ENCODE measurements at places on chromosomes 13 and 19.
A peak's percentile ranks its signal among the peaks of the same experiment; 100 is the strongest.

GRCh38 chr13:99657848-99658260, 156.6 kb downstream of the TM9SF2 start:
- peak; percentile 47 for DNase-seq

- no peak for DNase-seq
Measured at GRCh38 chr13:85853901-85854663, 54.9 kb upstream of the SLITRK6 start.

DNA sequence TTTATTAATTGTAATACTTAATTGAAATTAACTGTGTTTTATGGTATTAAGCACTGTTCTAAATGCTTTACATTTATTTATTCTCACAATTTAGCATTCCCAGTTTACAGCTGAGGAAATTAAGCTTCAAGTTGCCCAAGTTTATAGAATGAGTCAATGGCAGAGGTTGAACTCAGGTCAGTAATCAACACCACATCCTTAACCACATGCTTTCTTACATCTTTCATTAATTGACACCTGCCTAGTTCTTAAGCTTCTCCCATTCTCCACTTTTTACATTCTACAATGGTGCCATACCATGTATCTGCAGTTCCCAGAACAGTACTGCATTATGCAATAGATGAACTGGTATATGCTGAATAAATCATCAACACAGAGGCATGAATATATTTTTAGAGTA, 11.7 kb upstream of the RBM26 start:
- no peak for DNase-seq

GRCh38 chr13:53127373-53127772, 98.8 kb downstream of the OLFM4 start:
- DNase-seq, result no peak

- DNase-seq, result no peak
Measured at GRCh38 chr13:51843529-51843928, 1.4 kb downstream of the TMEM272 start.

DNA sequence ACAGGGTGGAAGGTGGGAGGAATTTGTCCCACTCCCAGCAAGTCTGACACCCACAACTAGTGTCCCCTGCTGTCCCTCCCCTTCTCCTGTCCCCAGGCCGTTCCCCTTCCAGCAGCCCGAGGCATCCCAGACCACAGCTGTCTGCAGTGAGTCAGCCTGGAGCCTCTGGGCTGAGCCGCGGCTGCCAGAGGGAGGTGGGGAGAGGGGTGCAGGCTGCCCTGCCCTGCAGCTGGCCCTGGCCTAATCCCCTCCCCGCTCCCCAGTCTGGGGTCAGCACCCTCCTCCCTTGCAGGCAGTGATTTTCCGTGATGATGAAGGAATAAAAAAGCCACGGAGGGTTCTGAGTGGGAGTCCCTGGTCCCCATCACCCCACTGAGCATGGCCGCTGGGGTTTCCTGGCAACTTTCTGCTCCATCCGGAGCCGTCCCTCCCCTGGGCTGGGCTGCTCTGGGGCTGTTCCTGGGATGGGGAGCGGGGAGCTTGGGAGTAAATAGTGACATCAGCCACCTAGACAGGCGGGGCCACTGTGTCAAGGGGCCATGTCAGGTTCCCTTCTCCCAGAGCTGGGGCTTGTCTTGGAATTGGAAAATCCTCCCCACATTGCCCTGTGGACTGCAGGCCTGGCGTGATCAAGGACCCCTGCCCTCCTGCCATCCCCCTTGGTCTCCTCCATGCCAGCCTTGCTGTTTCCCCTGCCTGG, 16.8 kb downstream of the SPC24 start:
- peak; percentile 63 for DNase-seq

GRCh38 chr19:11205939-11206570, 8.7 kb upstream of the KANK2 start:
- DNase-seq, result no peak

GRCh38 chr13:106774621-106775020, 206.7 kb upstream of the ARGLU1 start:
- no peak for DNase-seq

- DNase-seq, result no peak
Measured at GRCh38 chr13:53241891-53242348, 213.3 kb downstream of the OLFM4 start.

DNA sequence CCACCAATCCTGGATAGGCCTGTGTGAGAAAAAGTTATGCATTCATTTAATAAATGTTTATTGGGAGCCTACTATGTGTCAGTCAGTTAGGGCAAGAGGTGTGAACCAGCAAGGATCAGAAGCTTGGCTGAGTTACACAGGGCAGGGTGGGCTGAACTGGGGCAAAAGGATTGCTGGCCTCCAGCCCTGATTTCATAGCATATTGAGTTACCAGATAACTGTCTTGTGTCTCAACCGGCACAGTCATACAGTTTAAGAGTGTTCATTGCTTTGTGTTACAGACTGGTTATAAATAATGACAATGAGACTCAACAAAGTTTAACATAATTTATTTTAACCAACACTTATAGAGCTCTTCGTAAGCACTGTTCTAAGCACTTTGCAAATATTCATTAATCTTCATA, 253.8 kb downstream of the DLEU7 start:
- DNase-seq, result peak; percentile 41

GRCh38 chr19:15238639-15239155, 6.4 kb upstream of the EPHX3 start:
- no peak for DNase-seq

GRCh38 chr19:44806291-44806690, 2.6 kb upstream of the BCAM start:
- no peak for DNase-seq

DNA sequence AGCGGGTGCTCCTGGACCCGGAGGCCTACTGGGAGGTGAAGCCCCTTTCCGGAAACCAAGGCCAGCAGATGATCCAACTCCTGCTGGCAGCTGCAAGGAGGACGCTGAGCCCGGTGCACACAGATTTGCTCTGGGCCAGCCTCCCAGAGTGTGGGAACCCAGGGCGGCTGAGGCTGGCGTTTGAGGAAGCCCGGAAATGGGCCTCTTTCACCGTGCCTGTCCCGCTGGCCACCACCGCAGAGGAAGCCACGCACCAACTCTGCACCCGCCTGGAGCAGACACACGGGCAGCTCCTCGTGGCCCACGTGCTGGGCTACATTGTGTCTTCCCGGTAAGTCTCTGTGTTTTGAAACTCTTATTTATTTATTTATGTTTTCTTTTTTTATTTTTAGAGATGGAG, 30.4 kb downstream of the NWD1 start:
- DNase-seq, result no peak

GRCh38 chr13:43295825-43296564, 272.6 kb downstream of the DNAJC15 start:
- no peak for DNase-seq

DNA sequence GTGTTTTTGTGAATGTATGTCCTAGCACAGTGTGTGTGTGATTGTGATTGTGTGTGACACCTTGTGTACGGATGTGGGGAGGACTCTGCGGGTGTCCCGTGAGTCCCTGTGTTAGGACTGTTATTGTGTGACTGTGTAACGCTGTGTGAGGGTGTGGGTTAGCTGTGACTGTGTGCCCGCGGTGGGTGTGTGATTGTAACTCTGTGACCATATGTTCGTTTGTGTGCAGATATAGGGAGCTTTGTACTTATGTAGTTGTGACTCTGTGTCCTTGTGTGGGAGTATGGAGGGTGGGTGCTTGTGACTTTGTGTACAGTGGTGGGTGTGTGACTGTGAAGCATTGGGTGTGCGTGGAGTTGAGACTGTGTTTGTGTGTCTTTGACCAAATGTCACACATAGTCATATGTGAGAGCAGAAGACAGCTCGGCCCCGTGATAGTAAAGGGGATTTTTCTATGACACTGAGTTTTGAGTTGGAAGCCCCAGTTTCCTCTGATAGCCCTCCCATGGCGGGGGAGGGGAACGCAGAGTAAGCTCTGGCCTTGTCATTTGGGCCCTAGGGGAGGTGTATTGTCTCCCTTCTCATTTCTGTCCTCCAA, 949 bp upstream of the ZNF260 start:
- DNase-seq, result peak; percentile 39

DNA sequence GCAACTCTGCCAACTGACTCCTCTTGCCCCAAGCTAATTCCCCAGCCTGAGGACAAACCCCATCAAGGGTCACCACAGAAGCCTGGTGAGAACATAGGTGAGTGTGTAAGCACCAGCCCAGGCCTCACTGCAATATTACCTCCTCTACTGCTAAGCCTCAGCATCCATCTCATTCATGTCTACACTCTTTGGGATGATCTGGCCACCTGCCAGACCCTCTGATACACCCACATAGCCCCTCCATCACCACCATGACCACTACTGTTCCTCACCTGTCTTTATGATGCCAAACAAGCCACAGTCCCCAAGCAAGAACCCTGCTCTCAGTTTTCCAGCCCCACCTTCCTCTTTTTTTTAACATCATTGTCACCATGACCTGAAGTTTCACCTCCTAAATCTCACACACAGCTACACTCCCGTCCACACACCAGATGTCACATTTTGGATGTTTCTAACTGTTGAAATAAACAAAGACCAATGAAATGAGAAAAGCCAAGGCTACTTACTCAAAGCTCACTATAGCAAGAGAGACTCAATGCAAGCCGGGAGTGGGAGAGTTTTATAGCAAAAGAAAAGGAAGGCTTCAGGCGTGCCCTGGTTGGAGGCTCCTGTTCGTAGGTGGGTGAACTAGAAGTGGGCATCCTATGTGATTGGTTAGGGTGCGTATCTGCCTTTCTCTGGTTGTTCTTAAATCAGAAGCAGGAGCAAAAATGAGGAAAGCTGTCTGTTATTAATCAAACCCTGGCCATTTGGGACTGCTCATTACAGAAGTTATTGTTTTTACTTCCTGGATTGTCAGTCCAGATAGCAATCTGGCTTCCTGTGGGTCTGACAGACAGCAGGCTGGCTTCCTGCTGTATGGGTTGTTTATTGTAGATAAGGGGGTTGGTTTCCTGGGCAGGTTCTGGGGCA, 2.0 kb downstream of the ZNF792 start:
- peak; percentile 96 for DNase-seq

DNA sequence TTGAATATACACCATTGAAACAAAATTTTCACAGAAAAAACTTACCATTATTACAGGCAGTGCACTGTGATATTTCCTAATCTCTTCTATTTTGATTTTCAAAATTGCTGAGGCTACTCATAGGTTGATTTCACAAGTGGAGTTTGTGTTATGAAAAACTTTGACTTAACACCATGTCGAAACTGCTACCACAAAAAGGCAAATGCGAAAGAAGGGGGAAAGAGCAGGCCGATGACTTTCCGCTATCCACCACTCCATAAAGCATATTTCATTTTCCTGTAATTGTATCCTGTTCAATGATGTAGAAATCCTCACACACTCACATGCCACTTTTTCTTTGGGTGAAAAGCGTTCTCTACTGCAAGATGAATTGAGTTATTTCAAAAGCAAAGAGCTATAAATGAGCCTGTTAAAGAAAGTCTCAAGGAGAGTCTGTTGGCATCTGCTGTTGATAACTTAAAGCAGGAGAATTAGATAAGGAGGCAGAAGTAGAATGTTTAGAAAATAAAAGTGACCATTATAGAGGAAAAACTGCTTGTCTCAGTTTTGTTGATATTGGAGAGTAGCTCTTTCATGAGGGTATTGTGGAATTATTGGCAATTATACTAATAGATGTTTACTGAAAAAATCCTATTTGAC, 18.8 kb downstream of the KL start:
- DNase-seq, result peak; percentile 57

- no peak for DNase-seq
Measured at GRCh38 chr13:40043764-40044163, 388.3 kb downstream of the COG6 start.

DNA sequence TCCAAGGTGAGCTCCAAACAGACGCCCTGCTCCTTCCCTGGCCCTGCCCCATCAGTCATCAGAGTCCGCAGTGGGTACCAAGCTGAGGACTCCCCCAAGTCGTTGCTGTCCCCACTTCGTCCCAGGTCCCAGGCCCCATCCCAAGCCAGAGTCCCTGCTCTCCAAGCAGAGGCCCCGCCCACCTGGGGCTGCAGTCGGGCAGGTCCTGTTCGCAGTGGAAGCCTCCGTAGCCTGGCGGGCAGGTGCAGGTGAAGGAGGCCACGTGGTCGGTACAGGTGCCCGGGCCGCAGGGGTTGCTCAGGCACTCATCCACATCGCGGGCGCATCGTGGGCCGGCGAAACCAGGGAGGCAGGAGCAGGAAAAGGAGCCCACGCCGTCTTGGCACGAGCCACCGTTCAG, 19.4 kb downstream of the NOTCH3 start:
- no peak for DNase-seq

GRCh38 chr13:68046903-68047302, 816.8 kb upstream of the PCDH9 start:
- no peak for DNase-seq

- no peak for DNase-seq
Measured at GRCh38 chr19:41305927-41306793, 3.8 kb upstream of the CCDC97 start.

GRCh38 chr19:46090444-46090843, 34.0 kb downstream of the IGFL3 start:
- DNase-seq, result no peak

- DNase-seq, result no peak
Measured at GRCh38 chr13:98678741-98679140, 73.7 kb downstream of the SLC15A1 start.

DNA sequence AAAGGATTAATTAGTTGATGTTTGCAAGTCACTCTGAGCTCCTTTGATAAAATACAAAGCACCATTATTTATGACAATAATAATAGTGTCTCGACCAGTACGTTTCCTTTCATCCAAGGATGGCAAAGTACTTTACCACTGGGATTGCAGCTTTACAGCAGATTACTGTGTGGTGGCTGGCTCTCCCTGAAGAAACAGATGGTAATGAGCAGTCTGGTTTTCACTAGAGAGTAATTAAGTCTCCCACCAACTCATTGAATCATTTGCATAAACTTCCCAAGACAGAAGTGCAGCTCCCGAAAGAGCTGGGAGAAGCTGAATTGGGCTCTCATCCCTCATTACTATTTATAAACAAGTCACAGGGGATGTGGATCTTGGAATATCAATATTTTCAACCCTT, 48.7 kb downstream of the KLF5 start:
- DNase-seq, result no peak
